ENCODE measurements at places on chromosomes 7 and 10.

GRCh38 chr10:62560201-62560819 is 186.1 kb downstream of the ZNF365 start:
- DNase-seq: no peak

DNA sequence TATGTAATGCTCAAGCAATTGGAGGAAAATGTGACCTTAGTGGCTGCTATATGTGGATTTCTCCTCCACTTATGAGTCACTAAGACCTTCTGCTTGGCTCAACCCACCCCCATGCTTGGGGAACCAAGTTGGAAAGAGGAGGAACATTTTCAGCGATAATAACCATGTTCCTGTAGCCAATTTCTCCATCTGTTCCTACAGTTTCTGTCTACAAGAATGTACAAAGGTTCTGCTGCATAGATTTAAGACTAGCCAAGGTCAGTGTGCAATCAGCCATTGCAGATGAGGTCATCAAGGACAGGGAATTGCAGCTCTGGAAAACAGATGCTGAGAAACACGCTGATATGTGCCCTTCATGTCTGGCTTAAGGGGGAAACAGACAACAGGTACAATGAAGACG is 5.6 kb upstream of the NRCAM start:
- DNase-seq: no peak

GRCh38 chr7:112410092-112410491 is 40.2 kb upstream of the IFRD1 start:
- DNase-seq: no peak

- DNase-seq: no peak
Measured at GRCh38 chr7:38428041-38428440, 154.6 kb upstream of the TARP start.

DNA sequence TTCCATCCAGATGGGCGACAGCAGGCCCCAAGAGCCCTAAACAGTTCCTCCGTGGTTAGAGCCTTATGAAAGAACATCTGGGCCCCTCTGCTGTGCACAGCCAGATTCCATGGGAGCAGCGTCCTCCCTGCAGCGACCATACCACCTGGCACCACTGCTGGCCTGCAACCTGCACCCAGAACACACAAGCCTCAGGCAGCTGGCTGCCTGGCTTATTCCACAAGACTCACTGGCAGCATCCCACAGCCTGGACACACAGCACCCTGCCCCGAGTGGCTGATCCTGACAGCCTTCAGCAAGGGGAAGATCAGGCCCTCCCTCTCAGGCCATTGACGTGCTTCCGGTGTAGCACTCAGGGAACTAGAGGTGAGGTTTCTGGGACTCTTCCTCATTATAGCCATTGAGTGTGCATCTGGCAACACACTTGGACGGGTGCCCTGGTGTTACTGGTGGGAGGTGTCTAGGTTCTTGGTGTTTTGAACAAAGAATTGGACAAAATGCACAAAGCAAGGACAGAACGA is 33.7 kb upstream of the ERCC6 start:
- no peak for DNase-seq

DNA sequence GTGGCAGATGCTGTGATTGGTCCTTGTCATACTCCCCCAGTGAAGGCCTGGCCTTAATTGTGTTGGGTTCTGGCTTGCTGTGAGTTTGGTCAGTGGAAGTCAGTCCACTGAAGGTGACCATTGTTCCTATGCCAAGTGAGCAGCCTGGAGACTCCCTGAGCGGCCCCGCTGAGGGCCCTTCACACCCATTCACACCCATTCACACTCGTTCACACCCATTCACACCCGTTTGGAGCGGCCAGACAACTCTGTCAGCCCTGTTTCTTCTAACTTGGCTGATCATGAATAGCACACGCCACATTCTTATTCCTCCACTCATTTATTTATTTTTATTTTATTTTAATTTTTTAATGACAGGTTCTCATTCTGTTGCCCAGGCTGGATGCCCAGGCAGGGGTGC is 61.5 kb downstream of the C10orf120 start:
- DNase-seq: no peak

DNA sequence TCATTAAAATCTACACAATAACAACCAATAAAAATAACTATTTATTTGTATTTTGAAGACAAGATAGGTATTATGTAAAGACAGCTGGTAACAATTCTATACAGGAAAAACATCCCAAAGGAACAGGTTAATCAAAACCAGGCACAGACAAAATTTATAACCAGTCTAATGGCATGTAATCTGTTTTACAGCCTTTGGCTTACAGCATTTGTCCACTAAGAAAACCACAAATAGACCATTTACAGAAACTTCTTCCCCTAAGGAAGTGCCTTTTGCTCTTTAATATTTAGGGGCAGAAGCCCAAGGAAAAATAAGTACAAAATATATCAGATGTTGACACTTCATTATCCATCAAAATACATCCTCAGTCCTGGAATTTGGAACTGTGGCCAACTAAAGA is 65.0 kb downstream of the SVIL start:
- DNase-seq: no peak

DNA sequence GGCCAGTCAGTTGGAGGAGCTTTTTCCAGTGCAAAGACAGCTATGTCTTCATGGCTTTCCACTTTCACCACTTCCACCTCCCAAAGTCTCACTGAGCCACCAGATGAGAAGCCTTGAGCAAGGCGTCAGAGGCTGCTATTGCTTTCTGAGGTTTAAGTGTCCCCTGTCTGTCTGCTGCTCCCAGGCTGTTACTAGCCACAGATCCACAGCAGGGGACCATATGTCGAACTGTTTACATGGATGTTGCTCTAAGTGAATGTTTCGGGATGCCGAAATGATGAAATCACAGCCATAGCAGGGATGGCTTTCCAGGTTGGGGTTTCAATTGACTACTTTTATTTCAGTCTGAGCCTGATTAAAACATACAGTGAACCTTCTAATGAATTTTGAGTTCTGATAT is 88.5 kb downstream of the AVL9 start:
- no peak for DNase-seq

DNA sequence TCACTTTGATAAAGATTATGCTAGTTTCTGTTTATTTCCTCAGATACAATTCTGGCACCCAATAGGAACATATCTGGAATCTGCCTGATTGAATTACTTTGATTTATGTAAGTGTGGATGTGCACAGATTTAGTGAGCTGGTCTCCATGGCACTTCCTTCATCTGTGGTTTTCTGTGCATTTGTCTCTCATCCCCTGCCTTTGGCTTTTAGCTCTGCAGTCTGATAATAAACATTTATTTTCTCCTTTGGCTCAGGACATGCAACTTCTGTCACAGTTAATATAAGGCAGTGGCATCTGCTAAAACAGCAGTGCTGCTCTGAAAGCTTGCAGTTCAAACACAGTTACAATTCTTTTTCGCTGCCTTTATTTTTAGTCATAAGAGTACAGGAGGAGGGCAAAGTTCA is 273.7 kb upstream of the CHRM2 start:
- no peak for DNase-seq

DNA sequence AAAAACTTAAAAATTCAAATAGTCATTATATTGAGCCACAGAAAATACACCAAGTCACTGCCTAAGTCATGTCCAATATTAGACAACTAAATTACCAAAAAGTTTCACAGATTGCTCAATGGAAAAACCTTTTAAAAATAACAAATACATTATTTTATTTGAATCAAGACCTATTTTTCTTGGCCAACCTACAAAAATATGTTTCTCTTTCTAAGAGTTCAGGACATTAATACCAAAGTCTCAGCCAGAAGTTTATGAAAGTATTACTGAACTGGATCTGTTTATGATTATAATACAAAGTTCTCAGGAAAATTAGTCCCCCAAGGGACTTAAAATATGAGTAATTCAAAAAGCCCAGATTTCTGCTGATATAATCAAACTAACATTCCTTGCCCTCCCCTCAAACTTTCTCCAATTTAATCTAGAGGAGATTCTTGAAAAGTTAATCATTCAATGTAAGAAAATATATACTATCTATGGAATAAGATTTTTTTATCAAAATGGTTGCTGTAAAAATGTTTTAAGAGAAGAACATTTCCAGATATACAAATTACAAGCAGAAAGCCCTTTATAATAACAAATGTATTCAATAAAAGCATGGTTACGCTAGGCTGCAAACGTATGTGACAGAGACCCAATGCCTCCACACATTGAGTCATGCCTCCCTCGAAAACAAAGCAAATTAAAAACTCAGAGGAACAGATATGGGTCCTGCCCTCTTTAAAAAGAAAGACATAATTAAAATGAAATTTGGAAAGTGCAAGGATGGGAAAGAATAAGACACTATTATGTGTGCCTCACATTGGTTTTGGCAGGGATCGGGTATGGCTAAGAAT is 381.6 kb downstream of the PARD3 start:
- no peak for DNase-seq

GRCh38 chr7:27560706-27561235 is 101.9 kb downstream of the HIBADH start:
- no peak for DNase-seq

DNA sequence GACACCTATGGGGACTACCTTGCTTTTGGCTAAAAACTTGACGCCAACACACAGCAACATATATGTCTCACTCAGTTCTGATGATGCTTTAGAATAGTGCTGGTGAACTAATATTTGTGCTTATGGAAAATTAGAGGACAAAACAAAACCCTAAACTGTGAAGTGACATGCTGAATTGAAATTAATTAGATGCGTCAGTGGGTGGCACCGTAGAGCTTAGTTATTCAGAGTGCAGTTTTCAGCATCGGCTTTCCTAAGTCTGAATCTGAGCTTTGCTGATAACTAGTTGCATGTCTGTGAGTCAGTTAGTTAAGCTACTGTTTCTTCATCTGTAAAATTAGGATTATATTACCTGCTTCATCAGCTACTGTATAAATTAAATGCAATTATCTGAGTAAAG is 245.0 kb upstream of the SORCS1 start:
- no peak for DNase-seq

- peak; percentile 80 for DNase-seq
Measured at GRCh38 chr10:3668276-3668965, 116.6 kb downstream of the KLF6 start.

- DNase-seq: no peak
Measured at GRCh38 chr10:100710151-100710871, 35.1 kb upstream of the PAX2 start.

DNA sequence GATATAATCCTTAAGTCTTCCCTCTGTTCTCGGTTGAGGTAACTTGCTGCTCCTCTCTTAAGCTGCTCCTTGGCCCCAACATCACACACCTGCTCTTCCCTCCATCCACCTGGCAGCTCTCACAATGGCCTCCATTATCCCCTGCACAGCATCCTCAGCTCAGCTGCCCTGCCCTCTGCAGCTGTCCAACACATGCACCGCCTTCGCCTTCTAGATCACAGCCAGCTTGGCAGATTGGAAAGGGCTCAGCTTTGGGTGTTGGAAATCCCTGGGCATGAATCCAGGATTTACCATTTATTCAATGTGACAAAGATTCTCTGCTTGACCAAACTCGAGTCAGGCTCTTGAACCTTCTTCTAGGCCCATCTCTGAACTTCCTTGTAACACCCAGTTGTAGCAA is 20.6 kb downstream of the RGR start:
- no peak for DNase-seq

- no peak for DNase-seq
Measured at GRCh38 chr7:141619745-141620144, 68.5 kb downstream of the AGK start.

- DNase-seq: no peak
Measured at GRCh38 chr7:47313564-47313963, 268.3 kb downstream of the TNS3 start.

- no peak for DNase-seq
Measured at GRCh38 chr7:20338285-20338684, 7.6 kb downstream of the ITGB8 start.

DNA sequence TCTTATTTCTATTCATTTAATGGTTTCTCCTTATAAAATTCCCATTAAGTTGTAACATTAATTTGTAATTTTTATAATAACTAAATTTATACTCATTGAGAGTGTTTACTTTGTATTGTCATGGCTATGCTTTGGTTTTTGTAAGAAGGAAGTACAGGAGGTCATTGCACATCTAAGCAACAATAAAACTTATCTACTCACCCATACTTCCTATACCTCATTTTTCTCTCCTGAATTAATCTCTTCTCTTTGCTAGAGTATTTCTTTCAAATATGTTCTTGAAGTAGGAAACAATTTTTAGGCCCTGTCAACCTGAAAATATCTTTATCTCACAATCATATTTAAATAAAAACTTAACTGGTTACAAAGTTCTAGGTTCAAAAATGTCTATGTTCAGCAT is 95.4 kb upstream of the WDR11 start:
- DNase-seq: no peak

DNA sequence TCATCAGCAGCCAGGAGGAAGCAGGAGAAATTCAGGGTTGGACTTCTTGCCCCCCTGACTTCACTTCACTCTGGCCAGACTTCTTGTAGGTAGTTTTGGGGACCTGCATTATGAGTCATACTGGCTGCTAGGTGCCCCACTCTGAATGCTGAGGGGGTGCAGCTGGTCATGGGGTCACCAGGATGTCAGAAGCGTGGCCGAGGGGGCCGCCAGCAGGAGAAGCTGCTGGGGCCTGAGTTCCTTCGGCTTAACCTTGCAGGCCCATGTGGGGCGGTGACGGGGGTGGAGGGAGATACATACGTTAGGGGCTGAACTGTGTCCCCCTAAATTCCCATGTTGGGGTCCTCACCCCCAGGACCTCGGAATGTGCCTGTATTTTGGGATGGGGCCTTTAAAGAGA is 18.2 kb downstream of the UNCX start:
- no peak for DNase-seq

Measured in activated CD8-positive, alpha-beta T cell treated with anti-CD3 and anti-CD28 coated beads for 36 hours (primary cell).